ENCODE measurements at places on chromosomes 3 and 15.

DNA sequence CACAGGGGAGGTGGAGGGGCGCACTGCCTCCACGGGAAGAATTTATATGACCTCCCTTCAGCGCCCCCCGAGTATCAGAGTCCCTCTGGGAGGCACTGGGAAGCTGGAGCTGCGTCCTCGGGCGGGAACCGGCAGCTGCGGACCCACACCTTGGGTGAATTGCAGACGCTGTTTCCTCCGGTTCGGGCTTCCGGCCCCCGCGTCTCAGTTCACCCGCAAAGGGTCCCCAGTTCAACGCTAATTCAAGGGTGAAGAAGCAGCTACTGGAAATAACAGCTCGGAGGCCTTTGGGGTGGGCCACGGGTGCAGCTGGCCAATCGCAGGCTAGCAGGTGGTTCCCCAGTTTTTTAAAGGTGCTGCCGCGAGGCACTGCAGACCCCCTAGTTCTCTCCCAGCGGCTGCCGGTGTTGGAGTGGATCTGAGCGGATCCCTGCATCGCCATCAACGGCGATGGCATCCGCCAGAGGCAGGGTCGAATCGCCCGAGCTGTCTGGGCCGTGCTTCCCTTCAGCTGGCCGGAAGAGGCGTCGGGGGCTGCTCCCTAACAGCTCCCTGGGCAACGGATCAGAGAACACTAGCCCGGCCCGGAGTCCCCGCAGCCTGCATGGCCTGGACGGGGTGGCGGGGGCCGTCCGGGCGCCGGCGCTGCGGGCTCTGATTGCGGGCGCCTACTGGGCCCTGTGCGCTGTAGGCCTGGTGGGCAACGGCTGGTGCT, 19.4 kb upstream of the ADAMTS7 start:
- no peak for DNase-seq

DNA sequence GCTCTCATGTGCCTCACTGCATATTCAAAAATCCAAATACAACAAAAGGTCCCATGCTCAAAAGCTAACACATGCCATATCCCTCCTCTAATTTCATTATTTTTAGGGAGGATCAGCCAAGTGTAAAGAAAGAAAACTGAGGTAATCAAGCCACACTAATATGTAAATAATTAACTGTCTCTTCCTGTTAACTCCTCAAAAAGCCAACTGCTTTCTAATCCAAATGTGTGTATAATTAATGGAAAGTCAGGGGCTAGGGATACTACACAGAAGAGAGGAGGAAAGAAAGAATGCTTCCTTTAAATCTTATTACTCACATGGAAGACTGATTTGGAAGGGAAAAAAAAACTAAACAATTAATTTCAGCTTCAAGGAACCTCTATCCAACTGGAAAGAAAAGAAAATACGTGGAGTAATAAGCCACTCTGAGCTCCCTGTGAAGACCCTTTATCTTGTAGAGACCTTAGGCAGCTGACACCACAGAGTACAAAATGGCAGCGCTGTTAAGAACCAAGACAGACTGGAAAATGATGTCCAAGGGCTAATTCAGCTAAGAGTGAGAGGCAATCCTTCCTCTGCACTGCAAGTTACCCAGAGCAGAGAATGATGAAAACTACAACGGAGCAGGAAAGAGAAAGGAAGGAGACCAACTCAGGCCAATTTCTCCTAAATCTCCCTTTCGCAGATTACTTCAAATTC, 56.8 kb downstream of the ZNF148 start:
- no peak for DNase-seq

DNA sequence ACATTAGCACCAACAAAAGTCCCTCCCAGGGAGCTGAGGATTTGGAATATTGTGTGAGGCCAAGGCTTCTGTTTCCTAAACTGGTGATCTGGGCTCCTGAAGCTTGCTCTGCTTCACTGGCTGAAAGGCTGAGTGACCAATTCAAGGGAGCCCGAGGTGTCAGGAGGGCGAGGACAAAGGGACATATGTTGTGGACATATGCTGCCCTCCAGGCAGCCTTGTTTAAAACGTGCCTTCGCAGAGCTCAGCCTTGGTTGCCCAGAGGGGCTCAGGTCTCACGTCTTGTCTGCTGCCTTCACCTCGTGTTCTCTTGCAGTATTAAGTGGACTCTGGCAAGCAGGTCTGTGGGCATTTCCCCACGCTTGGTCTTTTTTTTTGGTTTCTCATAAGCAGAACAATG, 7.0 kb downstream of the SLCO3A1 start:
- DNase-seq: no peak

DNA sequence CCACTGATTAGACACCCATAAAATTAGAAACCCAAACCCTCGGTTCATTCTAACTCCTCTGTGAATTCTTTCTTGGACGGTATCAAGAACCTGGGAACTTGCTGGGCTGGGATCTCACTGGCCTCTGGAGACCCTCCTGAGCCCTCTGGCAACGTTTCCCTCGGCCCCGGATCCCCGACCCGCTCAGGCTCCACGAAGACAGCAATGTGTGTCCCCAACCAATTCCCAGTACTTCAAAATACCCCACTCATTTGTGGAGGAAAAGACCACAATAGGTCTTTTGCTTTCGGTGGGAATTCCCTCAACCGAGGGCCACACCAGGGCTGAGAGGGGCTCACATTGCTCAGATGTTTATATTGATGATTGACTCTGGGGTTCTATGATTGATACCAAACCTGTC, 117.9 kb upstream of the PRR20G start:
- DNase-seq: no peak

DNA sequence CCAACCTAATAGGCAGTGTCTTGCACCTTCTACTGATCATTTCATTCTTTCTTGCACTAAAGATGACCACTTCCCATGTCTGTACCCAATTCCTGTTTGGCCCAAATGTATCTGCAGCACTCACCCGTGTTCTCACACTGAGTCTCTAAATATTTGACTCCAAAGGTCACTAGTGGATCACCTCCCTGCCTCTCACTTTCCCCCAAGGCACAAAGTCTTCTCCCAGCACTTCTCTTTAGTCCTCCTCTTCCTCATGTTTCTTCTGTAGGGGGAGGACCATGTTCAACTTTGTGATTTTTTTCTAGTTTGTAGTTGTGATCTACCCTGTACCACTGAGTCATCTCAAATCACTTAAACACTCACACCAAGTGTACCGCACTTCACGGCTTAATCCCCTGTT, 13.9 kb downstream of the NR1I2 start:
- DNase-seq: no peak

DNA sequence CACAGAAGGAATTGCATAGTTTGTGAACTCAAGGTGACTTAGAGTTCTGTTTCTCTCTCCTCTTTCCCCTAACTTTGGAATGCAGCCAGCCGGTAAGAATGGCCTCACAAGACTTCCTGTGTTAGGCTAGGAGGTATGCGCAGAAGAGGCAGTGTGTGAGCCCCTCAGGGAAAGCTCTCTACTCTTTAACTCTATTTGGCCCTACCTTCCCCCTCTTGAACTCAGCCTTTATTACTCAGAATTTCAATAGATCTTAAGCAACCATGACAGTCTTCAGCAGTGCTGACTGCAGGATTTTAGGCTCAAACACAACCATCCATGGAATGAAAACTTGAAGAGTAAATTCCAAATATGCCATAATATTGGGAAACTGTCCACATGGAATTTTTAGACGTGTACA, 209.5 kb downstream of the DTWD1 start:
- DNase-seq: no peak

DNA sequence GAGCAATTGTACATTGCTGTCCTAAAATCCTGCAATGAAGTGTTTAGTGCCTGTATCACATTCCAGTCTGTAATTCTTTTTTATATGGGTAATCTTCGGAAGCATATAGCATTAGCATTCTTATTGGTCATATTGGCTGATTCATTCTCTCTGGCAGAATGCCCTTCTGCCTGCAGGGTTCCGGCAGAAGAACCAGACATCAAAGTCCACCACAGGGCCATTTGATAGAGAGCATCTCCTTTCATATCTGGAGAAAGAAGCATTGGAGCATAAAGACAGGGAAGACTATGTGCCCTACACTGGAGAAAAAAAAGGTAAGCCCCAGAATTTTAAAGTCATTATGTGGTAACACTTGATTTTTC, 39.6 kb downstream of the TMOD3 start:
- DNase-seq: no peak

- DNase-seq: no peak
Observed at GRCh38 chr15:96162322-96162721, 168.2 kb upstream of the NR2F2 start.

DNA sequence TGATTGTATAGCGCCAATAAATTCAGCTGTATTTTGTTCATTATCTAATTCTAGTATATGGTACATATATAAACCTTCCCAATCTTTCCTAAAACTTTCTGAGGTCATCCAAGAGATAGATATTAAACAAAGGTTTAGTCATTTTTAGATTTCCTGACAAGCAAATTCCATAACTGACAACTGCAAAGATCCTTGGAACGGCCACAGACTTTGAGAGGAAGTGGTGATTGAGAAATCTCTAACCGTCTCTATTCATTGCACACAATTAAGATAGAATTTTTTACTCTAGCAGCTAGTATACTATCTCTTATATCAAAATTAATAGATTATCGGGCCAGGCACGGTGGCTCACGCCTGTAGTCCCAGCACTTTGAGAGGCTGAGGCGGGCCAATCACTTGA, 4.7 kb downstream of the CSNK1G1 start:
- no peak for DNase-seq

GRCh38 chr15:67997996-67998395, 56.1 kb upstream of the PIAS1 start:
- no peak for DNase-seq

GRCh38 chr3:111692593-111693552, 97.7 kb upstream of the ZBED2 start:
- DNase-seq: no peak

DNA sequence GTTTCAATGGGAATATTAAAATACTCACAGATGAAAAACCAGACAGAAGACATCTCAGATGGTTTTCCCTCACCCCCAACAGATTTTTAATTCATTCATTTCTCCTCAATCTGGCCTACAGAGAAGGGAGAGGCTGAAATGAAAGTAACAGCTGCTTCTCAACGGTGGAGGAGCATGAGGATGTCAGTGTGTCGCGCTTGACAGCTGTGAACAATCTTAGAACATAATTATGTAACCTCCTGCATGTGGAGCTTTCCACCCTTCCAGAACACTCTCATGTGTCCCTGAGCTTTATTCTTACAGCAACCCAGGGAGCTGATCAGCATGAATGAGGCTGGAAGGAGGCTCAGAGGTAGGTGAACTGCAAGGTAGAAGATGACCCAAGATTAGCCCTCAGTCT, 52.7 kb downstream of the MB21D2 start:
- no peak for DNase-seq

DNA sequence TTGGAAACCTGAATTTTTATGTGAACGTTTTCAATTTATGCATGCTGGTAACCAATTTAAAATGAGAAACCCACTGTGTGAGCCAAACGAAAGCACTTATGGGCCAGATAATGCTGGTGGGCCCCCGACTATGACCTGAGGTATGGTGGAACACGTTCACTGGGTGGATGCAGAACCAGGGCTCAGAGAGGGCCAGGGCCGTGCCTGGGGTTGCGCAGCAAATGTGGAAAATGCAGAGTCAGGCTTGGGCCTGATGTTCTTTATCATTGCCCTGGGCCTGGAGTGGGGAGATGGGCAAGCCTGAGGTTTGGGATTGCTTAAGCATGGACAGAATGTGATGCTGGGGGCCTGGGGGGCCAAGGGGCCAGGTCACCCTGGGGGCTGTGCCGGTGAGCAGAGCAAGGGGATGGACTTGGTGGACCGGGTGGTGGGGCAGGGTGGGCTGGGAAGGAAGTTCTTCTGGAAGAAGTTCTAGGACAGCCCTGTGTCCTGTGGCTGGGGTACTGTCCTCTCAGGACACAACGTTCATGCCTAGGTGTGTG, 17.9 kb downstream of the FBLN2 start:
- DNase-seq: no peak

- DNase-seq: no peak
Observed at GRCh38 chr3:188158731-188159310, 4.9 kb downstream of the LPP start.

DNA sequence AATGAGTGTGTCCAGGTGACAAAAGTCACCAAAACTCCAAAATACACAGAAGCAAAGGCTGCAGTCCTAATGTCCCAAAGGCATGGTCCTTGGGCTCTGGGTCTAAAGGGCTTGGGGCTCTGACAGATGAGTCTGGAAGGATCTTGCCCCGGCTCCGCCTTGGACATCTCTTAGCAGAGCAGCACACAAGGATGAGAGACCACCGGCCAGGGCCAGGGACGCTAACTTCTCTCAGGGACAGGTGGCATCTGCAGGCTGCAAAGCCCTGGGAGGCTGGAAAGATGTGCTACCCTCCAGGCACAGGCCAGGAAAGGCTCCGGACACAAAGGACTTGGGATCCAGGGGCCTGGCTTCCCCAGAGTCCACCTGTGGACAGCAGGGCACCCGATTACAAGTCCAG, 14.1 kb upstream of the SHISA5 start:
- no peak for DNase-seq

DNA sequence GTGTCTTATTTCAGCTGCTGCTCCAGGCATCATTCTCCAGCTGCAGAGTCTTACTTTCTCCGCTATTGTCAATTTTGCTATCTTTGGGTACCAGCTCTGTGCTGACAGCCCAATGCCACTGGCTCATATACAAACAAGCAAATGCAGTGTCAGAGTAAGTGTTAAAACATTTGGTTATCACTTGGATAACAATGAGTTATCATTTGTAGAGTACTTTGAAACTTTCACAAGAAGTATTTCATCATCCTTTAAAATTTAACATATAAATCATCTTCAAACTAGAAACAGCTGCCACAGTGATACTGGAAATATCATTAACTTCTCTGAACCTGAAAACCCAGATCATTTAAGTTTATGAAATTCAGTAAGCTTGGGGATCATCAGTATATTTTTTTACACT, 13.8 kb downstream of the TSPAN3 start:
- DNase-seq: no peak

DNA sequence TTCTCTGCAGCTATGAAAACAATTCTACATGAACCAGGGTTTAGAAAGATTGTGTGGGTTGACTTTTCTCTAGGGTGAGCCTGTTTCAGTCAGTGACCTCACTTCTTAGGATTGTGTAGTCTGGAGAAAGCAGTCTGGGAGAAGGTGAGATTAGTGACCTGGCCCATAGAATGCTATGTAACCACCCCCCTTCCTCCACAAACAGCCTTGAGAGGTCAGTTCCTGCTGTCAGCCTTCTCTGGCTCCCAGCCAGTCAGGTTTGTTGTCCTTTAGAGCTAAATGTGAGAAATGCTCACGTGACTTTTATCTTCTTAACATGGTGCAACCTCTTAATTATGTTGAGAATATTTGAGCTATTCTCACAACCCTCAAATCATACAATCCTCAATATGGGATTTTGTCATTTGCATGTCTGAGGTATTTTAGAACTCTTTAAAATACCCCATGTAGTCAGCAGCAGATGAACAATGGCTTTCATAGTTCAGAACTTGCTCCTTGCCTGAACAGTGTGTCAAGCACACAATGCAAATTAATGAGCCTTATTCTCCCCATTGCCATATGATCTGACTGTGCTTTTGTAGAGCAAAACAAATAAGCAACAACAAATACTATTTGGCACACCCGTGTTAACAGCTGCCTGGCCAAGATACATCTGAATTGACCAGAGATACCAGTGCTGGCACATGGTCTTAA, 311.6 kb downstream of the CNTN6 start:
- DNase-seq: peak; percentile 72

- no peak for DNase-seq
Observed at GRCh38 chr3:162122405-162122804, 625.8 kb downstream of the OTOL1 start.

GRCh38 chr3:54339608-54340007, 217.3 kb downstream of the CACNA2D3 start:
- DNase-seq: no peak

Data from NCI-H526 (cell line).